ENCODE measurements at places on chromosomes 5 and 9. TPM values are rescaled to one million over a fixed set of nuclear protein-coding genes. Genes with fewer than 3 reads are reported as not detected.
A peak's percentile ranks its signal among the peaks of the same experiment; 100 is the strongest.

PDZD2 gene
- 0.17 TPM for total RNA-seq

DNA sequence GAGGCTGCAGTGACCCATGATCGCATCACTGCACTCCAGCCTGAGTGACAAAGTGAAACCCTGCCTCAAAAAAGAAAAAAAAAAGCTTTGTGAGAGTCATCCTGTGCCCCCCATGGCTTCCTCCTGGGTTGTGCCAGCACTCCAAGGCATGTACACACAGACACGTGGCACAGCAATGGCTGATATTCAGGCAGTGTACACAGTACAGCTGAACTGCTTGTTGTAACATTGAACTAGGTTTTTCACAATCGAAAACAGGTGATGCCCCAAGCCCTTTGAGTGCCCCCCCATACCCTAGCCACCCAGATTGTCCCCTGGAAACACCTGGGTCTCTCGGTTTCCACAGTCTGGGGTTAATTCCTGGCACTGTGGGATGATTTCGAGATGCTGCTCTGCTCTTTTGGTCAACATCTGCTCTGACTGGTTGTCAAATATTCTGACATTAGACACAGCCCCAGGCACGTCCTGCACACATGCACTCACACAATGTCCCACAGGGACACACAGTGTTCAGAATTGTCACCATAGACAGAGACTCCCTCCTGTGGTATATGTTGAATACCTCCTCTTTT is 9.2 kb downstream of the SPINK4 start:
- DNase-seq: no peak

DNA sequence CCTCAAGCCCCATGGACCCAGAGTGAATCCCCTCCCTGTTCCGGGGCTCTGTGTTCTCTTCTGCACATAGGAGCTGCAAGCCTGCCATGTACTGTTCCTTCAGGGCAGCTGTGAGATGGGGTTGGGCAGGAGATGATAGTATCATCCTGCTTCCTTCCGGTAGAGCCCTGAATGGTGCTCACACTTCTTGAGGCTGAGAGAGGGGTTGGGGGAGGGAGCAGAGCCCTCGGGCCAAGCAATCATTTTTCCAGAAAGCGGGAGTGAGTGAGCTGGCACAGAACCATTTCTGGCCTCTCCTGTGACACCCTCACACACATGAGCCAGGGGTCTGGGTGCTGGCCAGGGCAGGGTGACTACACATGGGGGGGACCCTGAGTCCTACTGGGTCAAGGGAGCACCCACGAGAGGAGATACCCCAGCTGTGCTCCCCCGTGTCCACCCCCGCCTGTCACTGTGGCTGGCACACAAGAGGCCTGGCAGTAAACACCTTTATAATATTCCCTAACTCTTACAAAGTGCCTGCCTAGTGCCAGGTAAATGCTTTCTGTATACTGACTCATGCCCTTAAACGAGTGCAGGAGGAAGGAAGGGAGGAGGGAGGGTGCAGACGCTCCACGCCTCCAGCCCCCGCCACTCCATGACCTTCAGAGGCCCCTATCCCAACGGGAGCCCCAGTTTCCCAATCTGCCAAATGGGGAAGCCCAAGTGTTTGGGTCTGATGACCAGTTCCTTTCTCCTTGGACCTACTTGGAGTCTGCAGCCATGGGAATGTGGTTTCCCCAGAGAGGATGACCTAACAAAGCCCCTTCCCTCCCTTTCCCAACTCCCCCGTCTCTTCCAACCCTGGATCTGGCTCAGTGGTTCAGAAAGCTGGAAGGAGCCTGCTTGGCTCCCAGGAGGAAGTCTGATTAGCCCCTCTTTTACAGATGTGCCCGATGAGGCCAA is 15.5 kb downstream of the AKNA start:
- peak; percentile 32 for DNase-seq

- peak; percentile 52 for DNase-seq
These were observed 1.8 kb downstream of the CCNH start for GRCh38 chr5:87410931-87411330.

CTXN3 gene
- total RNA-seq: not detected

DNA sequence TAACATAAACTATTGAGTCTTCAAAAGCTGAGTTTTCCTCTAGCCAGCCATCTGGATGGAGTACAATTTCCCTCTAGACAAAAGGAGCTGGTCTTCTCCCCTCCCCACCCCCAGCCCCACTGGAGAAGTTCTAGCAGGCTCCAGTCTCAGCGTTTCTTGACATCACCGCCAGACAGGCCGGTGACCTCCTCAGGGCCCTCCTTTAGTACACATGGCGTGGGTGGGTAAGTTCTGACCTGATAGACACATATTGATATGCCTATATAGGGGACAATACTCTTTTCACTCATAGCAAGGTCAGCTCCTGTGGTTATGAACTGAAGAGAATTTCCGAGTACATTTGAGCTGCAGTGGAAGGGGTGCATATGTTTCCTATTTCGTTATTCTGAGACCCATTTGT is 27.2 kb downstream of the DNAI1 start:
- DNase-seq: no peak

GRCh38 chr5:14366763-14367162 is 214.8 kb upstream of the OTULINL start:
- DNase-seq: no peak

- no peak for DNase-seq
These were observed 5.5 kb upstream of the FIBCD1 start for GRCh38 chr9:130944510-130945058.

- no peak for DNase-seq
These were observed 45.5 kb upstream of the TNFSF15 start for GRCh38 chr9:114851306-114851705.

MAMDC4 gene
- 0.17 TPM for total RNA-seq

ABLIM3 gene
- total RNA-seq: 10.4 TPM

DNA sequence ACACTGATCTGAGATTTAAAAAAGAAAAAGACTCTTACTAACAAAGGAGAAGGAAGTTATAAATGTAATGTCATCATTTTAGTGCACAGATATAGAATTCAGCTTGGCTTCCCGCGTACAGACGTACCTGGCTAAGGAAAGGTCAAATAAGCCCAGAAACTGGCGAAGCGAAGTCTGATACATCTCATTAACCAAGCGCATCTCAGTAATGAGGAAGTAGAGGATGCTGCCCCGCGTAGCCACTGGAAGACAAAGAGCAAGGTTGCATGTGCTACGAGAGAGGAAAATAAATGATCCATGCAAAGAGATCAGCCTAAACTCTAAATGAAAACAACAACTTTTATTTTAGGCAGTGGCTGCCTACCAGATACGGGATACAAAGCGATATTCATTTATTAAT is 208.8 kb downstream of the DNAH5 start:
- peak; percentile 78 for DNase-seq

DNA sequence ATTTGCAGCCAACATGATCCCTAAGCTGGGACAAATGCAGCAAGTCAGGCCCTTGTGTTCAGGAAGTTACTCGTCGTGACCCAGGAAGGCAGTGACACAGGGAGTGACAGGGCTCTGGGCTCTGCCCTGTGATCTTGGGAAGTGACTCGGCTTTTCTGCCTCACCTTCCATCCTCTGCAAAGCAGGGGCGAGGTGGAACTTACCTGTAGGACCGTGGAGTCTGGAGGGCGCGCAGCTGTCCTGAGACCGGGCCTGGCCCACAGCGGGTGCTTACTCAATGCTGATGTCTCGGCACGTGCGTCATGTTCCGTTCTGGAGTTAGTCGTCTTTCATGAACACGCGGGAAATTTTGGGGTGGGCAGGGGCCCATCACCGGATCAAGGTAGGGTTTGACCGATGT is 22.8 kb upstream of the LPCAT1 start:
- DNase-seq: no peak

SLIT3 gene
- total RNA-seq: 12.5 TPM

DNA sequence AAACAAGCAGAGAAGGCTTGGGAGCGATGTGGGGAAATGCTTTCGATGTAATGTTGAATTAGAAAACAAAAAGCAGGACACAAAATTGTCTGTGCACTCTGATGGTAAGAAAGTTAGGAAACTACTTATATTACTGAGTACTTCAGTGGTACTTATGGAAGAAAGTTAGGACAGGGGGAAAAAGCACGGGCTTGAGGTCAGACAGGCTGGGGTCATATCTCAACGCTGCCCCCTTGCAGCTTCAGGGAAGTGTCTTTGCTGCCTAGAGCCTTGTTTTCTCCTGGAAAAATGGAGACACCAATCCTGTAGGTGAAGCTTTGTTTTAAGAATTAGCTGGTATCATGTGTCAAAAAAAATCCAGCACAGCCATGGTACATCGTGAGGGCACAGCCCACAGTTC is 23.0 kb downstream of the NEURL1B start:
- DNase-seq: no peak

- peak; percentile 10 for DNase-seq
These were observed 190.1 kb downstream of the GNA14 start for GRCh38 chr9:77457916-77458592.

DNA sequence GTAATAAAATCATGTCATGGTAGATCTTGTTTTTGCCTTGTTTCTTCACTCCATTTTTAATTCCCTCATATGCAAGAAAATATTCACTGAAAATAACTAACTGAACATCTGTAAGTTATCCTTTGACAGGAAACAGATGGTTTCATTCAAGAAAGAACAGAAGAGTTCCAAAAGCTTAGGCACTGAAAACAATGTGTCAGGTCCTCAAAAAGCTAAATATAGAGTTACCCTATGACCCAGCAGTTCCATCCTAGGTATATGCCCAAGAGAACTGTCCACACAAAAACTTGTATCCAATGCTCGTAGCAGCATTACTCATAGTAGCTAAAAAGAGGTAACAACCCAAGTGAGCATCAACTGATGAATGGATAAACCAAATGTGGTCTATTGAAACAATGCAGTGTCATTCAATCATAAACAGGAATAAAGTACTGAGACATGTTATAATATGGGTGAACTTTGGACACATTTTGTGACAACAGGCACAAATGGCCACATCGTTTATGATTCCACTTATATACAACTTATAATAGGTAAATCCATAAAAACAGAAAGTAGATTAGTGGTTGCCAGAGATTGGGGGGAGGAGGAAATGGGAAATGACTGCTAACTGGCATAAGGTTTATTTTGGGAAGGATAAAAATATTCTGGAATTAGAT is 231.0 kb downstream of the FRMD3 start:
- DNase-seq: no peak

- DNase-seq: no peak
These were observed 511.5 kb downstream of the ZNF608 start for GRCh38 chr5:124234770-124235562.

DNA sequence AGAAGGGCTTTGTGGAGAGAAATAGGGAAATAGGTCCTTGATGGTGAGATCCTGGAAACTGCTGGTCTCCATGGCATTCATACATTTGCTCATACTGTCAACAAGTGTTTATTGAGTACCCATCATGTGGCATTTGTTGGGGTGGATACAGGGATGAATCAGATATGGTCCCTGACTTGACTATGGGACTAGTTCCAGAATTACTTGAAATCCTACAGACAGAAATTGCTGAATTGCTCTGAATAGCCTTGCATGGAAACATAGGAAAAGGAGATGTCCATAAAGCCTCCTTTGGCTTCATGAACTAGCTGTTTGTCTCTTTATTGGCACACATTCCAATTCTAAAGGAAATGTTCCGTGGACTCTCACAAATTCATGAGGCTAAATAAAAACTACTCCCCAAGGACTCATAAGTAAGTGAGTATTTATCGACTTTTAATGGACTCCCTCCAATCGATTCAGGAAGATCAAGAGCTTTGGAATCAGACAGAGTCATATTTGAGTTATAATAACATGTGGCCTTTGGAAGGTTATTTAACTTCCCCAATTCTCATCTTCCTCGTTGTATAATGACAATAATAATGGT is 122.4 kb upstream of the C6 start:
- DNase-seq: no peak

DNA sequence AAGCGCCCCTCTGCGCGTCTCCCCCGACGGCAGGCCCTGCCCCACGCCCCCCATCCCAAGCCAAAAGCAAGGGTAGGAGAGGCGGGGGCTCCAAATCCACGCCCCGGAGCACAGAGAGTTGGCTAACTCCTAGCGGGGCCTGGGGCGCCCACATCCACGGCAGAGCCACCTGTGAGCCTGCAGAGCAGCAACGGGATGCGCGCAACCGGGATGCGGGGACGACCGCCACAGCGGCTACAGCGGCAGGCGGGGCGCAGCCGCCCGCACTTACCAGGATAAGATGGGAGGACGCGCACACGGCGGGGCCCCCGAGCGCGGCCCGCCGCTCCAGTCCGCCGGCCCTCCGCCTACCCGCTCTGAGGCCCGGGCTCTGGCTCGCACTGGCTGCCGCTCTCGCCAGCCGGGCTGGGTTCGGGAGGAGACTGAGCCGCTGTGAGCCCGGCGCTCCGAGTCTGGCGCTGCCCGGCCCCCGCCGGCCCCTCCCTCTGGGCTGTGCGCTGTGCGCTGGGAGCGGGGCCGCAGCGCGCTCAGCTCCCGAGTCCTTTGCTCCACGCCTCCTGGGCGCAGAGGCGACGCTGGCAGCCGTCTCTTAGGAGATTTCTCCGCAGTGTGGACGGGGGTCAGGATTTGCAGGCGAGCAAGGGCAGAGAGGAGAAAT is at the start of gene SLC24A2:
TSS of gene SLC24A2 (minus strand) at position 424 of the 658 bp plus-strand sequence.
- DNase-seq: no peak

- DNase-seq: no peak
These were observed 291.4 kb downstream of the CSNK1G3 start for GRCh38 chr5:123803359-123803758.

COL23A1 gene
- total RNA-seq: 1.2 TPM

TRPM3 gene
- 0.37 TPM for total RNA-seq

GRCh38 chr5:117103703-117104102 is 529.1 kb upstream of the SEMA6A start:
- DNase-seq: no peak

GRCh38 chr9:93635186-93636107 is 59.1 kb downstream of the PHF2 start:
- no peak for DNase-seq

- no peak for DNase-seq
These were observed 75.3 kb upstream of the GGTA1 start for GRCh38 chr9:121574774-121575519.

DNA sequence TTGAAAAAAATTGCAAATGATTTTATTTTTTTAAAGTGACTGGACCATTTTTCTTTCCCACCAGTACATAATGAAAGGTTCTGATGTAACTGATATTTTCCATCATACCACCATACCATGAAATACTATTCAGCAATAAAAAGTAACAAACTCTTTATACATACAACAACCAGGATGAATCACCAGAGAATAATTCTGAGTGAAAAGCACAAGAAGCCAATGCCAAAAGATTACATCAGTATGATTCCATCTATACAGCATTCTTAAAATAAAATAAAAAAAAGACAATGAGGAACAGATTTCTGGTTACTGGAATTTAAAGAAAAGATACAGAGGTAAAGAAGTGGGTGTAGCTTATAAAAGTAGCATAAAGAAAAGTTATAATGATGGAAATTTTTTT is 423.7 kb upstream of the ST8SIA4 start:
- DNase-seq: no peak

PTRH1 gene
- 58.3 TPM for total RNA-seq

DNA sequence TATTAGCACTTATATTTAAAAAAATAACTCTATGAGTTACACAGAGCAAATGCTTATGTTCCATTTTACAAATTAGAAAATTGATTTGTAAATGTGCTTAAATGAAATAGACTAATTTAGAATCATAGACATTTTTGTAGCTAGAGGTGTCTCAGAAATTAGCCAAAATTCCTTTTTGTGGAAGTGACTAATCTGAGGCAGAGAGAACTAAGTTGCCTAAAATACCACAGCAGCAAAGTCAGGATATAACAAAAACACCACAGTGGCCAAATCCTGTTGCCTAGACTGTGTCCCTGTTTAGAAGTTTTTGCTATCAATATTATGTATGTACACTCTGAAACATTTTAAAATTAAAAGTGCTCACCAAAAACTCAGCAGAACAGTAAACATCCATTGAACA is 18.7 kb downstream of the ADAMTSL1 start:
- DNase-seq: no peak

All from Caki2 (cell line).